ENCODE measurements at places on chromosomes 6 and 20. TPM values are rescaled to one million over a fixed set of nuclear protein-coding genes. Genes with fewer than 3 reads are reported as not detected.
A peak's percentile ranks its signal among the peaks of the same experiment; 100 is the strongest.

PACSIN1 gene
- not detected for total RNA-seq

ANKRD66 gene
- not detected for total RNA-seq

GRCh38 chr6:90729057-90729456 lies 142.2 kb upstream of the MAP3K7 start:
- DNase-seq = no peak

- no peak for DNase-seq
These were observed 58.5 kb downstream of the GRIK2 start for GRCh38 chr6:101451981-101452380.

DNA sequence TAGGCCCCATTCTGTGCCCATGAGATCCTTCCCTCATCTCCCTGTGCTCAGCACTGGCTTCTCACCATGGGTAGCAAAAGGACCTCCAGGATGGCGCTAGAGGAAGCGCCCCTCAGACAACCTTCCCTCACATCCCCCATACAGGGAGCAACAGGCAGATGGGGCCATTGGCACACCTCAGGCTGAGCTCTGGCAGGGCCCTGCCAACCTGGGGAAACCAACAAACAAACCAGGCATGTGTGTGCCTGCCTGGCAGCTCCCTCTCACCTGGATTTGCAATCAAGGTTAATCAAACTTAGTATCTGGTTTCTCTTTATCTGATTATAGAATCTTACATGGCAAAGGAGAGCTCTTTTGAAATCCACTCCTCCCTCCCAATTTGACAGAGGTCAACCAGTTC lies 134.9 kb downstream of the SLC23A2 start:
- DNase-seq = no peak

DNA sequence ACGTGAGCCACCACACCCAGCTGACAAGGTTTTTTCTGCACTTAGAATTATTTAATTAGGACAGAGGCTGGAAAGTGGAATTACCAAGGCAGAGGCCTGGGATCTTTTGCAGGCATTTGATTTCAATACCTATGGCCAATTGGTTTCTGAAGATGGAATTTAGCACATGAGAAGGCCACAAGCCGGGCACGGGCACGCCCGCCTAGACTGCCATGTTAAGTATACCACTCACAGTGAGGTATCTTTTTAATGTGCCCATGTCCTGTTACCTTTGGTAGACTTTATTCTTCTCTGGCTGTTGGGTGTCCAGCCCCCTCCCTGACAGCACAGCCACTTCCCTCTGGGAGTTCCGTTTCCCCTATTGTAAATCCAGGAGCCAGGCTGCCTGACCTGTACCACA lies 18.0 kb upstream of the TAF8 start:
- no peak for DNase-seq

DNA sequence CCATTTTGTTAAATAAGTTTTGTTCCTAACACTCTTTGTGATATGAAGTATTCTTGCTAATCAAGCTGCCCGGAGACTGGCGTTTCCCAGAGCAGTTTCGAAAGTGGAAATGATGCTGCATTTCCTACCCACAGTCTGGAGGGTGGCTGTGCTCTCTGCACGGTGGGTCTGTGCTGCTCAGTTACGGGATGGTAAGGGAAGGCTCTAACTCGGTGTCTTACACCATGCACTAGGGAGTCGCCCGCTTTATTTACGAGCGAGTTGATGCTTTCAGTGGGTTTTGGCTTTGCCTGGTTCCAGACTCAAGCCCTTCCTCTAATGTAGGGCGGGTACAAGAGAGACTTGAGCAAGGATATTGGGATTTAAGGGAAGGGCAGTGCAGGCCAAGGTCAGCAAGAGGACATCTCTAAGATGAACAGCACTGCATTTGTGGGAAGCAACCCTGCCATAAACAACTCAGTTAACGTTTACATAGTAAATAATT lies 180.1 kb upstream of the AKAP12 start:
- DNase-seq = no peak

- DNase-seq = no peak
These were observed 144.8 kb downstream of the BACH2 start for GRCh38 chr6:90151576-90152422.

GRCh38 chr20:10360878-10361277 lies 73.1 kb downstream of the MKKS start:
- no peak for DNase-seq

GRCh38 chr20:23024701-23025100 lies 10.4 kb upstream of the SSTR4 start:
- DNase-seq = no peak

TAB2 gene
- 8.3 TPM for total RNA-seq

RHAG gene
- not detected for total RNA-seq

DNA sequence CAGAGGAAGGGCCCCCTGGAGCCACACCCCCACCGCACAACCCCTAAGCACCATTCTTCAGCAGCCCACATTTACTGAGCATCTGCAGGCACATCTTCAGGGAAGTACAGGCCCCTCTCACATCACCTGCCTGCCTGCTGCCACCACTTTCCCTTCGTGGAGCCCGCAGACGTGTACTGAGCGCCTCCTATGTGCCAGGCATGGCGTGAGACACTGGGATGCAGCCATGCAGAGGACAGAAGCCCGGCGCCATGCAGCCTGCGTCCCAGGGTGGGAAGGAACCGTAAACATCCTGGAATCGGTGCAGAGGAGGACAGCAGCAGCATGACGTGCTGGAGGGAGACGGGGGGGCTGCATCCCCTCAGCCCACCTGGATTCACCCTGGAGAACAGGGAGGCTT lies 78.1 kb downstream of the GRM4 start:
- peak; percentile 63 for DNase-seq

GRCh38 chr6:45783716-45784115 lies 231.9 kb downstream of the CLIC5 start:
- DNase-seq = no peak

GRCh38 chr6:27334141-27334540 lies 22.1 kb upstream of the POM121L2 start:
- DNase-seq = no peak

DNA sequence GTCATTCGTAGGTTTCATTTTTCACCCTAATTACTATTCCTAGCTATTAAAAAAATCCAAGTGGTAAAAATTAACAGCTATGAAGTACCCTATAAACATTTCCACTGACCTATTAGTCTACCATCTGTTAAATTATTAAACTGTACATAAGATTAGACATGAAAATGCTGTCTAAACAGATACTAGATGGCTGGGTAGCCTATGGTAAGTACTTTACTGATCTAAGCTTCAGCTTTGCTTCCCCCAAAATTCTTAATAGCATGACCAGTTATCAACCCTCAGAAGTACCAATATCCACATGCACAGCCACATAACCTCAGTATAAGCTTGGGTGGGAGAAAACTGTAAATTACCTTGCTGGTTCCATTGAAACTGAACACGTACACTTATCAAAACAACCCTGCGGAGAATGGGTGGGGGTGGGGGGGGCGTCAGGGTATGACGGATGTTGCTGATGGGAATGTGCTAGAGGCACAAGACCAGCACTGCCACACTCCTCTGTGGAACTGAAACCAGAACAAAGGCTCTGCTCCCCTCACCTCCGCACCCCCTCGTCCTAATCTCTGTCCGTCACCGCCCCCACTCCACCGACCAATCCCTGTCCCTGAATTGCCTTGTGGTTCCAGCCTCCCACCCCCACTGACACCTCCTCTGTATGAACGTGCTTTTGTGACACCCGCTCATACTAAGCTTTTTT lies 45.3 kb downstream of the B4GALT5 start:
- DNase-seq = peak; percentile 56

OR2B6 gene
- total RNA-seq = not detected

DNA sequence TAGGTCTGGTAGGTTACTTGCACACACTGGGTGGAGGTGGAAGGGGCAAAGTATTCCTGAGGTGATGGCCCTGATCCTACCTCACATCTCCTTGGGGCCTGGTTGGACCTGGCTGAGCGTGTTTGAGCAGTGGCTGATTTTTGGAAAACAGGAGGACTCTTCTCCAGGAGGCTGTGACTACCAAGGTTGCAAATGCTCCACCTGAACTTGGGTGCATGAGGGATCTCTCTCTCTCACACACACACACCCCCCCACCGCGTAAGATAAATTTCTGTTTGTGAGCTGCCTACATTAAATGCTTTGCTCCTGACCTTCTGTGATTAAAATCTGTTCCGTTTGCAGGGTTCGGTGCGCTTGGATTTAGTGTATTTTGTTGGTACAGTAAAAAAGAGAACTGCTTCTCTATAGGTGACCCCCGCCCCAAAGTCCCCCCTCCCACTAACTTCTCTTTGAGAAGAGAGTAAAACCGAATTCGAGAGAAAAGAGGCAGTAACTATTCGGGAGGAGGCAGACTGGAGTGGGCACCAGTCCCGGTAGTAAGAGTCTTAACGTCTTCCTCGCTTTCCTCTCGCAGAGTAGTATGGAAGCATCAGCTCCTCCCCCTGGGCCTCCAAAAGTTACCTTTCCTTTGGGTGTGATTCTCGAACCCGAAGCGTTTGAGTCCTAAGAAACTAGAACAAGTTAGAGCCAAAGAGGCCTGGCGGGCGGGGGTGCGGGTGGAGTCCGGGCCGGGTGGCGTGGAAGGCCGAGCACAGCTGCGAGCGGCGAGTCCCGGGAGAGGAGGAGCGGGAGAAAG lies 585 bp upstream of the DSE start:
- no peak for DNase-seq

SPINT3 gene
- total RNA-seq = not detected

GRCh38 chr6:110509617-110510241 lies 33.3 kb upstream of the SLC22A16 start:
- no peak for DNase-seq

DNA sequence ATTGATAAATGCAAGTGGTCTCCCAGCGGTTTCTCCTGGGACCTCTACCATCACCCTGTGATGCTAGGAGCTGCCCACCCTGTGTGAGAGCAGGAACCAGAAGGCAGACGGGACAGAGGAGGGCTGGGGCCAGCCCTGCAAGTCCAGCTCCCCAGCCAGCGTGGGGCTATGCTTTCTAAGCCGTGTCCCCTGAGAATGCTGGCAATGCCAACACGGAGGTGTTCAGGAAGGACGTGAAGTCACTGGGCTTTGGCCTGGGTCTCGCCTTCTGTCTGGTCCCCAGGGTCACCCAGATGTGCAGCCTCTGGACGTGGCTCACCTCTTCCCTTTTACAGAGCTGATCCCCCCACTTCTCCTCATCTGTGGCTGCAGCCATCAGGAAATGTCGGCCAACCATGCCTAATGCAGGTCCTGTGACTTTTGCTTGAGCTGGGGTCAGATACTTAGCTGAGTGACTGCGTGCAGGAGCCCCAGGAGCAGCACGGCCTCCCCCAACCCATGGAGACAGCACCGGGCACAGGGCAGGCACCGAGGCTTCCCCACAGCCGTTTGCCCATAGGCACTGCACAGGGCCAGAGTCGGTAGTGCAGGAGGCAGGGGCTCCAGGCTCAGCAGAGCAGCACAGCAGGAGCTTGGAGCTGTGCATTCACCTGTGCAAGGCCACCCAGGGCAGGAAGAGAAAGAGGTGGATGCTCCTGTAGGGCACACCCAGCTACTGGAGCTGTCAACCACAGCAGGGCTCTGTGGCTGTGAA lies 66.2 kb downstream of the GNAS-AS1 start:
- no peak for DNase-seq

- DNase-seq = no peak
These were observed 6.9 kb upstream of the OCSTAMP start for GRCh38 chr20:46557231-46557956.

ACTL10 gene
- total RNA-seq = 9.2 TPM

GRCh38 chr20:11035211-11035610 lies 361.4 kb upstream of the JAG1 start:
- DNase-seq = no peak

DNA sequence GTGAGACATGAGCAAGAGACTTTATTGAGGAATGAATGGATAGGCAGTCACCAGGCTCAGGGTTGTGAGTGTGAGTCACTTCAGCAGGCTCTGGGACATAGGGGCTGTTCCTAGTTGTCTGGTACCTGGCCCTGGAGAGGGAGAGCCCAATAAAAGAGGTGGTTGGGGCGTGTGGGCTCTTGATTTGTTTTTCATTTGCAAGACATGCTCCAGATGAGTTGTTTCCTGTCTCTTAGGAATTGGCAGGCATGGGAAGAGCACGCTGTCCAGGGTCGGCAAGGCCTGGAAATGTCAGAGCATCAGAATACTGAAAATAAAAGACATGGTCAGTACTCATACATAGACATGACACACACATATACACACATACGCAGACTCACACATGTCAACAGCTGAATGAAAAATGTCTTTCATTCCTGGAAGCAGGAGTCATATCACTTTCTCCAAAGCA lies 166.3 kb upstream of the SULF2 start:
- no peak for DNase-seq

DNA sequence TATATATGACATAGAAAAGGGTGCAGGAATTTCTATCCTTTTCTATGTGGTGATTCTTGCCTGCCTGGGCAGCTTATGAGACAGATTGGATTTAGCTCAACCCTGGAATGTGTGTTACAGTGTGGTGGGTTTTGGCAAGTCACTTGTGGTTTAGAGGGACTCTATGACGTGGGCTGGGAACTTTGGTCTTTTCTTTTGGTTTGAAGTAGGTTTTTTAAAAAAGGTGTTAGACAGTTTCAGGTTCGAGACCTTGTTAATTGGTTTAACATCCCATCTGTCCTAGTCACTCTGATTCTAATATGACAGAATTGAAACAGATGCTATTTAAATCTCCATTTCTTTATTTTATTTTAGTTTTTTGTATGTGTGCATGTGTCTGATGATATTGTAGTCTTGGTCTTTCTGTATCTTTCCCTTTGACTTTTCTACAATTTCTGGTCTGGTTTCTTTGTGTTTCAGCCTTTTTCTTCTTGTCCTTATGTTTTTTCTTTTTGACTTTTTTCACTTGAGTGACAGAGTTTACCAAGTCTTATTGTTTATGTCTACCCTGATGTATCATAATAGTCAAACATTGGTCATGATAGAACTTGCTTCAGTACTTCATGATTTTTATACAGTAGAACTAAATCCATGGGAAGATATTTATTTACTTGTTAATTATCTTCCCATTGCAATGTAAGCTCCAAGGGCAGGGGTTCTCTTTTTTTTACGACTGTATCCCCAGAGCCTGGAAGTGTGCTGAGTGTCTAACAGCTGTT lies 174.3 kb downstream of the CDKAL1 start:
- no peak for DNase-seq

- DNase-seq = no peak
These were observed 42.5 kb downstream of the MBOAT1 start for GRCh38 chr6:20169786-20170185.

MTO1 gene
- 65.9 TPM for total RNA-seq

PPP1R16B gene
- total RNA-seq = 0.04 TPM

DNA sequence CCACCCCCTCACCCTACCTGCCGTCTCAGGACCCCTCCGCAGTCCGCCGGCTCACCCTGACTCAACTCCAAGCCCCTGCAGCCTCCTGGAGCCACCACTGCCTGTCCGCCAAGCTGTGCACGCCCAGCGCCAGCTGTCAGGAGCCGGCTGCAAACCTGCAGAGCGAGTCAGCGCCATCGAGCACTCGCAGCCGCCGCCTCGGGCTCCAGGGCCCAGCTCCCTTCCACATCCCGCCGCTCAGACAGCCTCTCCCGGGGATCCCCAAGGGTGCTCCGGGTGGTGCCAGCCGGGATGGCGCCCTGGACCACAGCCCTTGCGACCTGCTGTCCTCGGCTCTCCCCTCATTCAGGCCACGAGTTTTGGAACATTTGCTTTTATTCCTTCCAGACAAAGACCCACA lies 4.3 kb downstream of the TNNC2 start:
- no peak for DNase-seq

FAM217A gene
- total RNA-seq = not detected
